ENCODE measurements at places on chromosomes 2 and 18.
A peak's percentile ranks its signal among the peaks of the same experiment; 100 is the strongest.

DNA sequence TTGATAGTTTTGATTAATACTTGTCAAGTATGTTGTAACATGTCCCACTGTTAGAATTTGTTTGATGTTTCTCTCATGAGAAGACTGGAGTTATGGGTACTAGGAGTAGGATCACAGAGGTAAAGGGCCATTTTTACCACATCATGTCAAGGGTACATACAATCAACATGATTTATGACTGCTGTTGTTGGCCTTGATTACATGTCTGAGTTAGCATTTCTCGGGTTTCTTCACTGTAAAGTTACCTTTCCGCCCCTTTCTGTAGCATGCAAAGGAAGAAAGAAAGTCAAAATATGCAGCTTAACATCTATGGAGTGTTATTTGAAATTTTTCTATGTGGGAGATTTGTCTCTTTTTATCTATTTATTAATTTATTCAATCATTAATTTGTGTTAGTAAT, 1456.4 kb downstream of the SUCLG1 start:
- DNase-seq, result no peak

- no peak for DNase-seq
Measured at GRCh38 chr2:54999182-54999581, 51.1 kb downstream of the RTN4 start.

- DNase-seq, result no peak
Measured at GRCh38 chr18:33116376-33116775, 324.1 kb downstream of the CCDC178 start.

DNA sequence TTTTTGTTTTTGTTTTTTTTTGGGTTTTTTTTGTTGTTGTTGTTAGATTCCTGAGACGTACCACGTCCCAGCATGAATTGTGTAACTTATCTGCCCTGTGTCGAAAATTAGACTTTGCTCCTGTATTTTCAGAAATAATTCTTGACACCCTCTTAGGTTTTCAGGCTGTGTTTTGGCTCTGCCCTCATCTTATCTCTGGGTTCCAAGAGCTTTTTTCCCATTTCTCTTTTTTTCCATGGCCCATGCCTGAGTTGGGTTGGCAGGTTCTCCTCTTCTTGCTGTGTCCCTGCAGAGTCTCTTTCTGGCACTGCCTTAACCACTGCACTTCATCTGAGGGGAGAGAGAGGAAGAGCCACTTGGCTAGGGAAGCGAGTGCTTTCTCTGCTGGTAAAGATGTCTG, 42.4 kb downstream of the CTIF start:
- DNase-seq, result no peak

DNA sequence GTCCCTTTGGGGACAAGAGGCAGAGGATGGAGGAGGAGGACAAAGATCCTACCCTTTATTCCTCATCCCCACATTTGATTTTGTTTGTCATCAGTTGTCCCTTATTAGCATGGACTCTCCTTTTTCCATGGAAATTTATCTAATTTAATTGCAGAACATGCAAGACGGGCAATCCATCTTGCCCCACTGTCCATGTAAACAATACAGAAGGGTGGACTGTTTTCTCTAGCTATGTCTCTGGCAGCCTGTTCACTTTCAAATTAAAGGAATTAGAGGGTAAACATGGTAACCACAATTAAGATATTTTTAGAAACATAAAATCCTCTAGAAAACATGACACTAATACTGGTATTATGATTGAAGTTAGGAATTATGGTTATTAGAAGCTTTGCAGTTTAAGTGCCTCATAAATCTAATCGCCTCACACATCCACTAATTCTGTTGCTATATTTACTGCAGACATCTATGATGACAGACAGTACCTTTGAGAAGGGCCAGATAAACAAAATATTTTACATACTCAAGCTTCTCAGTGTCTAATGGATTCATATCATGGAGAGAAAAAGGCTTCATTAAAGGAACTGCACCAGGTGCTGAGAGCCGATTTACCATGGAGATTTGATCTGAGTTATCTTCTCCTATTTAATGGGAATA, 215.5 kb downstream of the LNPK start:
- DNase-seq, result no peak

GRCh38 chr2:199744724-199745123, 106.3 kb downstream of the FTCDNL1 start:
- no peak for DNase-seq

GRCh38 chr2:133843091-133843490, 274.8 kb upstream of the NCKAP5 start:
- DNase-seq, result no peak

GRCh38 chr18:68060871-68061270, 544.4 kb upstream of the DSEL start:
- DNase-seq, result no peak

- DNase-seq, result no peak
Measured at GRCh38 chr2:20571644-20572215, 79.2 kb downstream of the HS1BP3 start.

- DNase-seq, result no peak
Measured at GRCh38 chr2:237236188-237236587, 150.5 kb downstream of the COPS8 start.

DNA sequence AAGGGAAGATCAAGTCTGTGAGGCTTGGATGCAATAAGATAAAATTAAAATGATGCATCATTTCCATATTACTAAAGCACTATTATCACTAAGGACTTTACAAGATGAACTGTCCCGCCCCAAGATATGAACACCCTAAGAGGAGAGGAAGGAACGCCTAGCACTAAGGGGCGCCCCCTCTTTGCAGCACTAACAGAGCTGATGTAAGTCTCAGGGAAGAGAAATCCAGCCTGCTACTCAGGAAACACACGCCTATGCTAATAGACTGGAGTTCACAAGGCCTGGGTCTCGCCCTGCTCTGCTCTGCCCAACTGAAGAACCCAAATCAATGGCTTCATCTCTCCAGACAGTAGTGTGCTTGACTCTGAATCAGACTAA, 6.1 kb downstream of the INO80C start:
- peak; percentile 25 for DNase-seq

GRCh38 chr2:225070811-225071210, 28.5 kb upstream of the DOCK10 start:
- DNase-seq, result no peak

DNA sequence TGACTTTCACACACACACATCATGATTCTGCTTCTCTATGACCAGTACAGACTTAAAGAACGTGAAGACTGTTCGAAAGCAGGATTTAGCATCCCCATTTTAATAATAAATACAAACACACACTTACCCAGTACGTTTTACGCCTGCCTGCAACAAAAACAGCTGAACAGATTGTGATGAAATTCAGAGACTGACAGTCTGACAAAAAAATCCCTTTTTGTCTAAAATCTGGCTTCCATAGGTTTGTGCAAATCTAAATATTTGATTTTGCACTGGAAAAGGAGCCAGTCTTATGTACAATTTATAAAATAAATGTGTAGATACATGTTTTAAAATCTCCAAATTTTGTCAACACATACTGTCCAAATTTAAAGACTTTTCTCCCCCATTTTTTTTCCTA, 630.7 kb downstream of the ZEB2 start:
- no peak for DNase-seq

GRCh38 chr2:196336715-196337114, 165.3 kb upstream of the STK17B start:
- DNase-seq, result no peak

- DNase-seq, result no peak
Measured at GRCh38 chr18:22641958-22642357, 224.2 kb upstream of the CTAGE1 start.

GRCh38 chr2:20451341-20451740, 4.5 kb downstream of the RHOB start:
- no peak for DNase-seq

DNA sequence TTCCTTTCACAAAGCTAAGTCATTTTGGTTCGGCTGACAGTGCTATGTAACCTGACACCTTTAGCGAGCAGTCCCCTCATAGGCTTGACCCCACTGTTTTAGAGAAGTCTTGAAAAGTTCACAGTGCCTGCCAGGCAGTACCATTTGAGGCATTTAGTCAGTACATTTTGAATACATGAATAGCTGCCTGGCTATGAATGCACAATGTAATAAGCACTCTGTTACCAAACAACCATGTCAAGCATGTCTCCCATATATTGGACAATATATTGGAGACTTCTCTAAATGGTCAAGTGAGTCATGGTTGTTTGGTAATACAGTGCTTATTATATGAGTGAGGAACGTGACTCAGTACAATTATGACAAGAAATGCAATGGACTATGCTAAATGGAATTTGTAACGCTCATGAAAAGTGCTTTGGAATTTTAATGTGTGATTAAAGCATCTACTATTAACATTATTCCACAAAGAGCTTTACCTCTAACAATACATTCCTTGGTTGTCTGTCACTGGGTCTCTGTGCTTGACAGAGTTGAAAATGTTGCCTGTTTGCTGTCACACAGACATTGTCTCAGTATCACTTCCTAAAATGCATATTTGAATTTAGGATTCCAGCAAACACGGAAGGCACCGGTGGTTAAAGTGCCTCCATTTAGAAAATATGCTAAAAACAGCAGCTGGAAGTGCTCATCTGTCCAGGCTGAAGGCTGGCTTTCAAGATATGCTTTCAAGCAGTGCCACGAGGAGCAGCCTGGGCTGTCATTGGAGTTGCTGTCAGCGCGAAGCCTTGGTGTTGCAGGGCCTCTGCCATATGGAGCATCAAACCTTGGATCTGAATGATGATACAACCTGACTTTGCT, 458.6 kb downstream of the FBXO15 start:
- DNase-seq, result no peak

DNA sequence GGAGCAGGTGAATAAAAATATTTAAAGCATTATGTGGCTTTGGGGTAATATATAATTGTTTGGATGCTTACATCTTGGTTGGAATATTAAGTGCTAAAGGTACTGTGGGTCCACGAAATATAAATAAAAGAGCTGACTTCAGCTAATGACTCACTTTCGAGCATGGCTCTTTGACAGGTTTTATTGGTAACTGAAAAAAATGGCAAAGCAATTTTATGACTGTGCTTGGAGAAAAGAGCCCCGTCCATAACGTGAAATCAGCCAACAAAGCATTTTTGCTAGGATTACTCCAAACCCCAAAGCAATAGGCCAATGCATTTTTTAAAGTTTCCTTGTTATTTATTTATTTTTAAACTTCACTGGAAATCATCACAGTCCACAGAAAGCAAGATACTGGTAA, 397.2 kb upstream of the CDH19 start:
- no peak for DNase-seq

- DNase-seq, result no peak
Measured at GRCh38 chr2:3611589-3611988, 16.7 kb downstream of the COLEC11 start.

DNA sequence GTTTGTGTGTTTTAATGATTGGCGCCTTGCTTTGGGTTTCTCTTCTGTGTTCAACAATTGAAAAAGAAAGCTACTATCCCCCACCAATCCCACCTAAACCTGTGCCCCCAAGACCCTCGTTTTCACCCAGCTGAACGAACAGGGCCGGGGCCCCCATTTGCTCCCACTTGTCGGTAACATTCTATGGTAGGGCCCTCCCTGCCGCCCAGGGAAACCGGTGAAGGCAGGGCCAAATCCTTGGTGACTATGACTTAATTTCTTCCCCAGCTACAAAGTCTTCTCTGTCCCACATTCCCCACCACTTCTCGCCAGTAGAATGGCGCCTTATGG, 598 bp upstream of the SNRNP200 start:
- DNase-seq, result no peak

DNA sequence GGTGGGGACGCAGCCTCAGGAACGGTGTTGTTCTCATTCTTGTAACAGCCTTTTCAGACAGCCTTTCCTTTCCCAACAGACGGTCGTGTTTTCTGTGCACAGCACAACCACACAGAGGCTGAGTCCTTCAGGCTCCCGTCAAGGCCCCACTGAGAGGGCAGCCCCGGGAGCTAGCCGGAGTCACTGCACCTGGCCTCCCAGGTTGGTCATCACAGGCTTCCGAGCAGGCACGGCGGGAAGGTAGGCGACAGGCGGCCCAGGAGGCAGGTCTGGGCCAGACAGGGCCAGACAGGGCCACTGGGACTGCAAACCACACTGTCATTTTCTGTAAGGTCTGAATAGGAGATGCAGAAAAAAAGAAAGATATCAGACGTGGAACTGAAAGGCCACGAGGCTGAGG, 570.8 kb downstream of the GALR1 start:
- no peak for DNase-seq

GRCh38 chr2:24015562-24016375, 5.9 kb downstream of the MFSD2B start:
- DNase-seq, result no peak

DNA sequence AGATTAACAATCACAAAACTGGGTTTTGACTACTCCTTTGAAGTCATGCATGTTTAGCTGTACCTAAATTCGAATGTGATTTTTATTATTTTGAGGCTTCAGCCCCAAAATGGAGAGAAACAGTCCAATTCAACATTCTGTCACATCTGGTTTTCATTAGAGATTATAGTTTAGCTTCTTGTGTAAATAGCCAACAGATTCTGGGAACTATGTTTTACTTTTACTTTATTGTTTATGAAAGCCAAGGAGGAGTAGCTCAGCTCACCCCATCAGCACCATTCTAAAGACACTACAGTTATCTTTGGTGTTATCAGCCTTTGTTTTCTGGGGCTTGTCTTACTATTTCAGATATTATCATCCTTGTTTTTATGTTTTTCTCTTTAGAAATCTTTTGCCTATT, 465.0 kb upstream of the CWC22 start:
- DNase-seq, result no peak

DNA sequence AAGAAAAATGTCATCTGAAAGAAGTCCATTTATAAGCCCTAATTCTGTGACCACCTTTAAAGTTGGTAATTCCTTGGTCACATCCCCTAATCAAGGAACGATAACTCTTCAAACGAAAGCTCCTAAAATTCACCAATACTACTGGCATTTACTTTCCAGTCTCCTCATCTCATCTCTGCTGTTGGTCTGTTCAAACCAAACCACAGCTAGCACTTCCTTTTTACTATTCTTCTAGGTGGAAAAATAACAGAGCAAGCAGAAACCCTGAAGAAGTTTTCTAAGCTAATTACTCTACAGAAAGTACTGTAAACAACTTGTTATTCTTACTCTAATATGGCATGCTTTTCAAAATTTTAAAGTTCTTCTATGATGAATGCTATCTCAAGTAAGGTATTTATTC, 21.6 kb downstream of the TIA1 start:
- no peak for DNase-seq

GRCh38 chr2:132692816-132693215, 22.8 kb upstream of the LYPD1 start:
- DNase-seq, result no peak

DNA sequence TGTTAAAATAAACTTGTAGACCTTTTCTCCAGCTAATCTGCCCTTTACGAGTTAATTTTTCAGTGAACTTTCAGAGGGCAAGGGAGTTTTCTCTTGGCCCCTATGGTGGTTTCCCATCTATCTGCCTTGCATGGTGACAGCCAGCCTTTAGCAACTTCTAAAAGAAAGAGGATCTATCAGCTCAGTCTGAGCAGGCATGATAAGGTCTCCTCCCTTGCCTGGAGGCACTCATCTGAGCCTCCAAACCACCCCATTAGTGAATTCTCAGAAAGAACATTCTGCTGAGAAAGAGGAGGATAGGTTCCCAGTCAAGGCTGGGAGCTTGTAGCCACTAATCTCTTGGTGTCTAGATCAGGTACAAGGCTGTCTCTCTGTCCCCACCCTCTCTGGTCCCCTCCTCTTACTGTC, 10.7 kb upstream of the GYPC start:
- no peak for DNase-seq

GRCh38 chr2:70907130-70908057, 28.3 kb upstream of the ATP6V1B1 start:
- DNase-seq, result no peak

- peak; percentile 36 for DNase-seq
Measured at GRCh38 chr2:42135381-42136312, 33.5 kb upstream of the EML4 start.

GRCh38 chr2:241872313-241872642, 2.7 kb downstream of the RTP5 start:
- no peak for DNase-seq

- DNase-seq, result no peak
Measured at GRCh38 chr2:203062126-203062525, 47.5 kb downstream of the NBEAL1 start.
